ENCODE measurements at places on chromosomes 1 and 21.
A peak's percentile ranks its signal among the peaks of the same experiment; 100 is the strongest.

GRCh38 chr21:34536820-34537219 lies 24.8 kb upstream of the KCNE1 start:
- no peak for DNase-seq

DNA sequence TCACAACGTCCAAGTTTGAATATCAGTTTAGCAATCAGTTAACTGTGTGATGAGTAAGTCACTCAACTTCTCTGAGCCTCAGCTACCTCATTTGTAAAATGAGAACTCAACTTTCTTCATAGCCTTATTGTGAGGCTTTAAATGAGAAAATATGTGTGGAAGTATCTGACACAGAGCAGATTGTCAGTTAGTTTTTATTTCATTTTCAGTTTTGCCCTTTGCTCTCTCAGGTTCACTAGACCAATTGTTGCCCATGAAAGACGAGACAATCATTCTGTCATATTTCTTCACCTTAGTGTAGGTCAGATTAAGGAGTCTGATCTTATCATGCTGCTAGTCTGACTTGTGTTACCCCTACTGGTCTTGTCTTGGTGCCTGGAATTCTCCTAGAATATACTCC lies 232.8 kb upstream of the PTBP2 start:
- no peak for DNase-seq

- peak; percentile 60 for DNase-seq
Observed at GRCh38 chr1:117754061-117754969, 148.5 kb downstream of the TENT5C start.

DNA sequence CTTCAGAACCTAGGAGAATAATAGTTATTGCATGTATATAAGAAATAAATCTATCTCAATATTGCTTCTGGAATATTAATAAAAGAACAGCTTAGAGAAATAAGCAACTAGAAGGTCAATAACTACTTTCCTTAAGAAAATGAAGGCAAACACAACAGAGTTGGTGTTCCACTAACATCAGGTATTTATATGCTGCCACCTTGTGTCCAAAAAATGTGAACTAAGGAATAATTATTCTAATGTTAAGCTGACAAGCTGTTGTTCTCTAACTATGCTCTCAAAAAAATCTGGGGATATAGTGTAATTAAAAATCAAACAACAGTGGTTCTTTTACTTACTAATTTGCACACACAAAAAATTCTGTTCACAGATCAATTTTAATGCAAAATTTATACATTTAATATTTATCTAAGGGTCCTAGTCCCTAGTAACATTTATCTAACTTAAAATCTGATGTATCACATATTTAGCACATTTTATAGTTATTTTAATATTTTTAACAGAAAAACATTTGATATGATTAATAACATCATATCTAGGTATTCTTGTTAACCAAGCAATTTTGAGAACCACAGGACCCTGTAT lies 39.6 kb downstream of the UCHL5 start:
- DNase-seq: peak; percentile 64

GRCh38 chr1:230231774-230232145 lies 164.7 kb downstream of the GALNT2 start:
- no peak for DNase-seq

- DNase-seq: no peak
Observed at GRCh38 chr1:7534061-7534825, 236.9 kb upstream of the VAMP3 start.

- no peak for DNase-seq
Observed at GRCh38 chr1:119703666-119704450, 7.9 kb upstream of the PHGDH start.

- no peak for DNase-seq
Observed at GRCh38 chr1:170538687-170539086, 6.7 kb downstream of the GORAB start.

DNA sequence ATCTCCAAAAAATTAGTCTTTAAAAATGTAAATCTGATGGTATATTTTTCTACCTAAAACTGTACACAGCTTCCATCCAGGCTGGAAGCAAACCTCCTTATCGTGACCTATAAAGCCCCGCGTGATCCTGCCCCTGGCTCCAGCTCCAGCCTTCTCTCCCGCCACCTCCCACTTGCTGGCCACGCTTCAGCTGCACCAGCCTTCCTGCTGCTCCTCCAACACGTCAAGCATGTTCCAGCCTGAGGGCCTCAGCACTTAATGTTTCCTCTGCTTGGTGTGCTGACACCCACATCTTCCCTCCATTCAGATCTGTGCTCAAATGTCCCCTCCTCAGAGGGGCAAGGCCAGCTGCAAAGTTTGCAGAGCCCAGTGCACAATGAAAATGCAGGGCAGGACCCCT lies 123.5 kb upstream of the MAGI3 start:
- DNase-seq: no peak

DNA sequence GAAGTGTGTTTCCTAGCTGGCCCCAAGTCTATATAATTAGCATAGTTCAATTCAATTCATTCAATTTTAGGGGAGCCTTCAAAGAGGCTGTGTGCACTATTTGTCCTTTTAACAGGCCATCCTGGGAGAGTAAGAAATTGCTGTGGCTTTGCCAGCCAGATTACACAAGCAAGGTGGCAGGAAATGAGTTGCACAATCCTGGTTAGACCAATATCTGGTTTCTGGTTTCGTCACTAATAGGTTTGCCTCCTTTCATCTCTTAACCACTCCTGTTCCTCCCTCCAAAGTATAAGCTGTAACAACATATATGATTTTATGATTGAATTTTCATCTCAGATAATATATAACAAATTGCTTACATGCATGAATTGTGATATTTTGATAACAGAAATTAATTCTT lies 84.1 kb upstream of the NEGR1 start:
- no peak for DNase-seq

- peak; percentile 30 for DNase-seq
Observed at GRCh38 chr21:34934350-34934749, 114.8 kb downstream of the RUNX1 start.

- DNase-seq: peak; percentile 66
Observed at GRCh38 chr1:16367968-16368890, 1.2 kb downstream of the SZRD1 start.

GRCh38 chr1:29478151-29478791 lies 241.9 kb downstream of the PTPRU start:
- DNase-seq: no peak

- DNase-seq: no peak
Observed at GRCh38 chr1:236800002-236800620, 5.0 kb downstream of the MTR start.
